ENCODE measurements at places on chromosomes 13 and 19. TPM values are rescaled to one million over a fixed set of nuclear protein-coding genes. Genes with fewer than 3 reads are reported as not detected.

GRCh38 chr19:44050740-44051649 lies 841 bp upstream of the ZNF223 start:
- no peak for DNase-seq

DNA sequence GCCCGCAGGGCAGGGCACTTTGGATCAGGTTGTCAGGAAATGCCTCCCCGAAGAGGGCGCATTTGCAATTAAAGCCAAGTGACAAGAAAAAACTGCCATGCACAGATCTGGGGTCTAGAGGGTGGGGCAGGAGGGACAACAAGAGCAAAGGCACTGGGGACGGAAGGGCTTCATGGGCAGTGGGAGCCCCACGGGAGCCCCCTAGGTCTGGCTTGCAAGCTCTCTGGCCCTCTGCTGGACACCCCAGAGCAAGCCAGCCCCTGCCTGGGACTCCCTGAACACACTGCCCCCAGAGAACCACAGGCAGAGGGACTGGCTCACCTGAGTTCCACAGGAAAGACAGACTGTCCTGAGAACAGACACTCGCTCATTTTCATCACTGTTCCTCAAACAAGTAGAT lies 30.2 kb upstream of the C19orf12 start:
- no peak for DNase-seq

DNA sequence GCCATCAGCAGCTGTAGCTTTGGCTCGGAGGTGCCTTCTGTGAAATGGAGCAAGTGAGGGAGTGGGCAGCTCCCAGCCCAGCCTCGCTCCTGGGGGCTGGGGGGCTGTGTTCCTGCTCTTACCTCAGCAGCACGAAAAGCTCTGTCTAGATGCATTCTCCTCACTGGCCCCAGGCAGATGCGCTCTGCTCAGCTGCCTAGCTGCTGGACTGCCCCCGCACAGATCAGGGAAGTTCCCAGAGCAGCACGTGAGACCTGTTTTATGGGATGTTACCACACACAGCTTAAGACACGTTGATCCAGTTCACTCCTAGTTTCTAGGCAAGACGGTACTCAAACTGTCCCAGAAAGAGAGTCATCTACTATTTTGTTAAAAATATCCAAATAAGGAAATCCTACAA lies 13.6 kb downstream of the LCP1 start:
- DNase-seq, result no peak

GRCh38 chr13:48667136-48667535 lies 13.4 kb downstream of the CYSLTR2 start:
- no peak for DNase-seq

- no peak for DNase-seq
These were observed 108.3 kb upstream of the RXFP2 start for GRCh38 chr13:31631071-31631470.

FFAR1 gene
- 2.1 TPM for total RNA-seq

FPR2 gene
- total RNA-seq, result not detected

KLK1 gene
- total RNA-seq, result 1.5 TPM

ZNF540 gene
- total RNA-seq, result 1.1 TPM

GRIK5 gene
- 5.8 TPM for total RNA-seq
